ENCODE measurements at places on chromosomes 7 and 10.

- no peak for DNase-seq
These were observed 638.7 kb downstream of the PARD3 start for GRCh38 chr10:34176351-34176750.

DNA sequence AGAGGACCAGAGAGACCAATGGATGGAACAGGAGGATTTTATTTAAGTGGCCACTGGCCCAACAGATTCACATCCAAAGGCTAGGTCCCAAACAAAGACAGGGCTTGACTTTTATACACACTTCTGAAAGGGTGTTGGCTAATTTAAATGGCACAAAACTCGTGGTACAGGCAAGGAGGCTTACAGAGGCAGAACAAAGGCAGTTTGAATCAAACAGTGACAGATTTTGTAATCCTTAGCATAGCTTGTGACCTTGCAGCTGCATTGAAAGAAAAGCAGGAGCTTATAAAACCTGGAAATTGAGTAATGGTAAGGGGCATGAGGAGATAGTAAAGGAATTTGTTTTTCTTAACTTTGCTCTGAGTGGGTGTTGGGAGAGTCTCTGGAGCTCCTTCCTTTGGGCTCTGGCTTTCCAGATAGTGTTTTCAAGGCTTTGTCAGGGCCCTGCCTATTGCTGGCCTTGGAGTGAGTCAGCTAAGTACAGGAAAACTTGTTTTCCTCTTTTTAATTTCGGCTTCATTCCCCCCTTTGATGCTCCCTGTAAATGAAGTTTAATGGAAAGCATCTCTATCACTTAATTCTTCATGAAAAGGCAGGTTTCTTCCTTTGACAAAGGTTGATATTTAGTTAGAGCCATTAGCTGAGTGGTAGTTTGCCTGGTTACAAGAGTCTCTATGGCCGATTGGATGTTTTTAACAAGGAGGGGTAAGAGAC lies 96.9 kb downstream of the TRIM24 start:
- no peak for DNase-seq

- DNase-seq: no peak
These were observed 221.3 kb upstream of the ZMIZ1 start for GRCh38 chr10:78847485-78847884.

DNA sequence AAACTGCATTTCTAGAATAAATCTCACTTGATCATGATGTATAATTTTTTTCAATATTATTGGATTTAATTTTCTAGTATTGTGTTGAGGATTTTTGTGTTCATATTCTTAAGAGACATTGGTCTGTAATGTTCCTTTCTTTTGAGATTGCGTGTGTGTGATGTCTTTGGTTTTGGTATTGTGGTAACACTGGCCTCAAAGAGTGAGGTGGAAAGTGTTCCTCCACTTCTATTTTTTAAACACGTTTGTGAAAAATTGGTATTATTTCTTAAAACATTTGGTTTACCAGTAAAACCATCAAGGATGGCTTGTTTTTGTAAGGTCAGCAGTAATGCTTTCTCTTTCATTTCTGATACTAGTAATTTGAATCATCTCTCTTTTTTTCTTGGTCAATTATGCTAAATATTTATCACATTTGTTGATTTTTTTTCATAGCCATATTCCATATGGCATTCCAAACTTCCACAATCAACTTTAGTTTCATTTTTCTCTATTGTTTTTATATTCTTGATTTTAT lies 290.2 kb upstream of the CDC14C start:
- DNase-seq: no peak

- DNase-seq: no peak
These were observed 43.2 kb downstream of the KCNMA1 start for GRCh38 chr10:77594471-77594783.

GRCh38 chr7:116713918-116714317 lies 41.9 kb downstream of the MET start:
- no peak for DNase-seq

GRCh38 chr7:119999738-120000475 lies 273.1 kb upstream of the KCND2 start:
- DNase-seq: no peak

DNA sequence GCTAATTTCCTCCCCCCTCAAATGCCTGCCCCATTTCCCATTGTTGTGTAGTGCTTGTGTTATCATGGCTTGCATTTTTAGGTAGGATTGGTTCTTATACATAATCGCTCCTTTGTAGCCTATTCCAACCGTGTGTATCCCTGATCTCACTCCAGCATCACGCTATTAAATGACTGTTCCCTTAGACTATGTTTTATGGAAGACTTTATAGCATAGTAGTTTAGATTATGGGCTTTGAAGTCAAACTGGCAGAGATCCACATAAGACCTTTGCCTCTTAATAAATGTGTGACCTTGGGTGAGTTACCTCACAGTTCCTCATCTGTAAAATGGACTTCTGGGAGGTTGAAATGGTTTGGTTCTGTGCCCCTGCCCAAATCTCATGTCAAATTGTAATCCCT lies 5.4 kb upstream of the RABGEF1 start:
- no peak for DNase-seq

- DNase-seq: no peak
These were observed 62.2 kb downstream of the SAMD9 start for GRCh38 chr7:93055543-93056107.

GRCh38 chr7:18565337-18565736 lies 69.8 kb downstream of the HDAC9 start:
- no peak for DNase-seq

DNA sequence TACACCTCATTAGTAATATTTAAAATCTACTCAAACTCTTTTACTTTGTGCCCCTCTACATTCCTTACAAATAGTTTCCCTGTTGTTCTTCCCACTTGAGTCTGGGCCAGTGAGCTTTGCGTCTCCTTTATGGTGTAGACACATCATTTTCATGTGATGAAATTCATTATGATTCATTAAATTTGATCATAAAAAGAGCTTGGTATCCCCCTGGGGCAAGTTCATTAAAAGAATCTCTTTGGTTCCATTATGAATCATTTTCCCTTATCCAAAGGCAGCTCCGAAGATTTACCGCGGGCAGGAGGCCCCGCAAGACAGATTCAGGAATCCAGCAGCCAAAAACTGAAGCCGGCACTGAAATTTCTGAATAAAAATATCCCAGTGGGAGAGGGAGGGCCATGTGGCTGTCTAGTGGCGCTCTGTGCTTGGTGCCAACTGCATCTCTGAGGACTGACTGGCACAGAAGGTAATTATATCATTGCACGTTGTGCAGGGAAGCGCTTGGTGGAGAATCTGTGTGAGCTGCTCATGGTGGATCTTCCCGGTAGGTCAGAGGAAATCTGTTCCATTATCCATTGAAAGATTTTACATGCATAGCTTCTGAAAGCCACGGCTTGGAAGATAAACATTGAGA lies 151.4 kb upstream of the PITRM1 start:
- DNase-seq: peak; percentile 37

DNA sequence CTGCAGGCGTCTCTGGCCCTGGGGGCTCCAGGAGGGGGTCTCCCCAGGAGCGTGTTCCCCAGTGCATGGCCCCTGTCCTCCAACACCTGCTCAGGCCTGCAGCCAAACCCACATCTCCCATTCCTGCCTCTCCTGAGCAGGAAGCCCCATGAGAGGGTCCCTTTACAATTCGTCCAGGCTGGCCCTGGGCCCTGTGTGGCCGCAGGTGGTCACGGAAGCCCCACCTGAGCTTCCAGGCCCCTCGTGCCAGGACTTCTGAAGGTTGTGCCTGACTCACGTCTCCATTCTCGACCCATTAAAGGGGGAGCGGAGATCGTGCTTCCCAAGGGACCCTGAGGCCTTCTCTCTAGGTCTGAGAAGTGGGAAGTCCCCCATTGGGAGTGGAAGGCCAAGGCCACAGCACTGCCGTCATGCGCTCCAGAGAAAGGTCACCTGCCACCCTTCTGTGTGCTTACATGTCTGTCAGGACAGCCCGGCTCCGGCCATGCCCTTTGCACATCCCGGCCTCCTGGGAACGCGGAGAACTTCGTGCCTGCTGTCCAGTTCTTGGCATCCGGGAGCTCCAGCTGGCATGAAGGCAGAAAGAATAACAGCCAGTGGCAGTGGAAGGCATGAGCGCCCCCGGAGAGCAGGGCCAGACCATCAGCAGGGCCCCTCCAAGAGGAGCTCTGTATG lies 382.3 kb downstream of the DNAJB6 start:
- no peak for DNase-seq

DNA sequence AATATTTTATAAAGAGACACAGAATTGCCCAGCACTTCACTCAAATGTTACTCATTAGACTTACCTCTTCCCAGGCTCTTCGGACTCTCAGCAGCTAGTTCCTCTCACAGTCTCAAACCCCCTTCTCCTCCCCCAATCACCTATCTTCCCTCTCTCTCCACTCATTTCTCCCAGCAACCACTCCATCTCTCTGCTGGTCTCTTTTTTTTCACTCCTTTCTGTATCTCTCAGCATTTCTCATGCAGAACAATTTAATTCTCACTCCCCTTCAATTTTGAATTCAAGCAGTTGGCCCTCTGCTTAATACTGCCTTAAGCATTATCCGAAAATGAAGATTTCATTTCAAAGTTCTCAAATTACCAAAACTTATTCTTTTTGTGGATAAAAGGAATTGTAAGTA lies 34.4 kb upstream of the CAV2 start:
- no peak for DNase-seq

DNA sequence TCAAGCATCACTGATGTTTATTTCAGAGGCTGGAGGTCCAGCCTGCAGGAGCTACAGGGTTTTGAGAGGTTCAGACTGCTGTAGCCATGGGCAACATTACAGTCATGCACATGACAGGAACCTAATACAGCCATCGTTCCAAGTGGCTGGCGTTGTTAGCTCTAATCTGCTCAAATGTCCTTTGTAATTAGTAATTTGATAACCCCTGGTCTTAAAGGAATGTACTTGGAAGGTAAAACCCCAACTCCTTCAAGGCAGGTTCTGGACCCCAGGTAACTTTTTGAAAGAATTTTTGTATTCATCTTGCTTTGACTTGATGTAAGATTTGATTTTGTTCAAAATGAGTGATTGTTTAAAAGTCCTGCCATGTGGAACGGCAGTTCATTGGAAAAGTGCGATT lies 34.7 kb upstream of the FOXI2 start:
- no peak for DNase-seq

DNA sequence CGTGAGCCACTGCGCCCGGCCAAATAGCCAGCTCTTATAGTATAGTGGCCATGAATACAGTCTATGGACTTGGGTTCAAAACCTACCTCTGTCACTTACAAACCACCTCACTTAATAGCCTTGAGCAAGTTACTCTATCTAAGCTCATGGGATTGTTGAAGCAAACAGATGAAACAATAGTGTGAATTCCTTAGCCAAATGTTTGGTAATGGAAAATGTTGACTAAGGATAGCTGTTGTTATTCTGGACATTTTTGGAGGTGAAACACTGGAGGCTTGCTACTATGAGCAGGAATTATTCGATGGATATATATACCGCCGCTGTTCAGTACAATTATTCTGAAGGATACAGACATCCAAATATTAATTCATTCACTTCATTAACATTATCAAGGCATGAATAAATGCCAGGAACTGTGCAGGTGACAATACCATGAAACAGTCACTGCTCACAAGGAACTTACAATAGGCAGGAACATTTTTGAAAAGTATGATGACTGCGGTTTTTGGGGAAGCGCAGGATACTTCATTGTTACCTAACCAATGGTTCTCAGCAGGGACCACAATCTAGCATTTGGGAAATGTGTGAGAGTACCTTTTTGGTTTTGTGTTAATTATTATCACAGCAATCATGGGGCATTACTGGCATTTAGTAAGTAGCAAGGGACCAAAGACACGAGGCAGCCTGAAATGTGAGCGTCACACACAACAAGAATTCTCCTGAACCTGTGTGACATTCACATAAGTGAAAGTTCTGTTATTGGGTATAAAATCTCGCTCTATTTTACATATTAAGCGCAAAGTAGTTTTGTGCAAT lies 55.7 kb downstream of the CUBN start:
- DNase-seq: no peak

- no peak for DNase-seq
These were observed 33.6 kb upstream of the AGR2 start for GRCh38 chr7:16838386-16838785.

DNA sequence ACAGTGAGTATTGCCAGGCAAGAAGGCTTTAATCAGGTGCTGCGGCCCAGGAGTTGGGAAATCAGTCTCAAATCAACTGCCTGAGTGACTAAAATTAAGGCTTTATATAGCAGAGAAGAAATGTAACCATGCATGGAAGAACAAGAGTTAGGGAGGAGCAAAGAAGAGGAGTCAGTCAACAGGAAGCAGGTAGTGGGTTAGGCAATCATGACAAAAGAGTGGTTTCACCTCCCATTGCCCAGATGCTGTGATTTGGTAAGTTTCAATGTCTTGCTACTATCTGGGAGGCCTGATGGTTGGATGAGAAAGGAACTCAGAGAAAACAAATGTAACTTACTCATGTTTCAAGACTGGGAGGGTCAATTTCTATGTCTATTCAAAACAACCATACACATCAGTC lies 998.3 kb downstream of the GATA3 start:
- no peak for DNase-seq

GRCh38 chr10:29297678-29298077 lies 8.8 kb downstream of the LYZL1 start:
- DNase-seq: no peak

GRCh38 chr10:91200314-91201212 lies 19.9 kb upstream of the PCGF5 start:
- no peak for DNase-seq

- DNase-seq: no peak
These were observed 802 bp upstream of the CDK6 start for GRCh38 chr7:92837000-92837749.

DNA sequence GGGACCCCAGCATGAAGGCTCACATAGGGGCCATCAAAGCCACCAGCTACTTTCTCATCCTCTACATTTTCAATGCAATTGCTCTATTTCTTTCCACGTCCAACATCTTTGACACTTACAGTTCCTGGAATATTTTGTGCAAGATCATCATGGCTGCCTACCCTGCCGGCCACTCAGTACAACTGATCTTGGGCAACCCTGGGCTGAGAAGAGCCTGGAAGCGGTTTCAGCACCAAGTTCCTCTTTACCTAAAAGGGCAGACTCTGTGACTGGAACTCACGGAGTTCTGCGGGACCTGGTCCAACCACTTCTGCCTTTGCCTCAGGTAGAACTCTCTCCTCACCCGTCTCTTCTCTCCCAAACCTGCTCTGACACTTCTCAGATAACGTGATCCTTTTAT lies 945 bp downstream of the TAS2R40 start:
- DNase-seq: peak; percentile 35

- DNase-seq: no peak
These were observed 709.0 kb upstream of the IGFBP3 start for GRCh38 chr7:46630031-46630430.

DNA sequence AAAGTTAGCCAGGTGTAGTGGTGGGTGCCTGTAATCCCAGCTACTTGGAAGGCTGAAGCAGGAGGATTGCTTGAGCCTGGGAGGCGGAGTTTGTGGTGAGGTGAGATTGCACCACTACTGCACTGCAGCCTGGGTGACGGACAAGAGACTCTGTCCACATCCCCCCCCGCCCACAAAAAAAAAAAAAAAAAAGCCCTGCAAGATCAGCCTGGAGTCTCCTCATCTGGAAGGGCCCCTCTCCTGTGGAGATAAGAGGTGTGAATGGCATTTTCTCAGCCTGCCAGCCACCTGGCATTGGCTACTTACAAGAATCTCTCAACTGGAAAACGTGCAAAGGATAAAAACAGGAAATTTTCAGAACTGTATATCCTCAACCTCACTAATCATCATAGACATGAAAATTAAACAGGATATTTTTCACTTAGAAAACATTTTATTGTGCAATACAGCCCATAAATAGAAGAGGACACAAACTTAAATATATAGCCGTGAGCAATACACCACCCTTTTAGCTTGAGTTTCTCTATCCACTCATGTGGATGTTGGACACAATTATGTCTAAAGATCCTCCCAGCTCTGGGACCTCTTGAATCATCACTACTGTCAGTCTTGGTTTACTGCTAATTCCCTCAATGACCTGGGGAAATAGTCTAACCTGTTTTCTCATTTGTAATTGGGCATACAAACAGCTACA lies 11.3 kb upstream of the TSPAN15 start:
- DNase-seq: no peak

Data from left ventricle myocardium superior (tissue), 1 donor.